NCI-H187 (cell line): ENCODE measurements at places on chromosomes 2 and 18.

DNA sequence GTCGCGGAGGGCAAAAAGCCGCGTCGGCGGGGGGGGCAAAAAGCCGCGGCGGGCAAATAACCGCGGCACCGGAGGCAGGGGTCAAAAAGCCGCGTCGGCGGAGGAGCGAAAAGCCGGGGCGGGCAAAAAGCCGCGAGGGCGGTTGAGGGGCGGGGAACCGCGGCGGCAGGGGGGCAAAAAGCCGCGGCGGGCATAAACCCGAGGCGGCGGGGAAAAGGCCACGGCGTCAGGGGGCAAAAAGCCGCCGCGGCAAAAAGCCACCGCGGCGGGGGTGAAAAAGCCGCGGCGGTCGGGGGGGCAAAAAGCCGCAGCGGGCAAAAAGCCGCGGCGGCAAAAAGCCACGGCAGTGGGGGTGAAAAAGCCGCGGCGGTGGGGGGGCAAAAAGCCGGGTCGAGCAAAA lies 598.0 kb upstream of the TEKT4 start:
- no peak for DNase-seq

GRCh38 chr18:11392292-11392691 lies 217.1 kb upstream of the SLC35G4 start:
- DNase-seq = no peak

DNA sequence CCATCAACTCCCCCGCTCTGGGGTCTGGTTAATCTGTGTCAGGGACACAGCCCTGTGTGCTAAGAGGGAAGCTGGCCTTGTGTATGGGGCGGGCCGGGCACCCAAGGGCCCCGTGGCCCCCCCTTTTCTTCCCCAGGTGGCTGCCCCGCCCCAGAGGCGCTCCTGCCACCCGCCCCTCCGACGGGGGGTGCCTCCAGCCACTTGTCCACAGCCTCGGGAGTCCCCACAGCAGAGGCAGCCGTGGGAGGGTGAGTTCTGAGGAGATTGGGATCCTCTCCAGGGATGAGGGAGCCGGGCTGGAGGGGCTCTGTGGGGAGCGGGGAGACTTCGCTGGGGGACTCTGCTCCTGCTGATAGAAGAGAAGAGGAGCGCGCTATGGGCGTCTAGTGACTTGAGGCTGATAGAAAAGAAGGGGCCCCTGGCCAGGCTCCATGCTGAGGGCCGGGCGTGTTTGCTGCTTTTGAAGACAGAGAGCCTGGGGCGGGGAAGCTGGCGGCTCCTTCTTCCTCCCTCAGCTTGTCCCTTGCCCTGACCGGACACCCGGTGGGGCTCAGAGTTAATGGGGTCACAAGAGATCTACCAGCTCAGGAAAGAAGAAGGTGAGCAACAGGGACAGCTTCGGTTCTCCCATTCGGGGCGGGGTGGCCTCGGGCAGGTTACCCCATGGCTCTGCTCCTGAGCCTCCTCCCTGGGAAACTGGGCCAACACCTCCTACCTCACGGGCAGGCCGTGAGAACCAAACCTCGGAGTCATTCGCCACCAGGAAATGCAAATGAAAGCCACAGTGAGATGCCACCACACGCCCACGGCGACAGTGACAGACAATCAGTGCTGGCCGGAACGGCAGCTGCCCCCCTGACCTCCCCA lies 89.4 kb upstream of the TAF1B start:
- no peak for DNase-seq

DNA sequence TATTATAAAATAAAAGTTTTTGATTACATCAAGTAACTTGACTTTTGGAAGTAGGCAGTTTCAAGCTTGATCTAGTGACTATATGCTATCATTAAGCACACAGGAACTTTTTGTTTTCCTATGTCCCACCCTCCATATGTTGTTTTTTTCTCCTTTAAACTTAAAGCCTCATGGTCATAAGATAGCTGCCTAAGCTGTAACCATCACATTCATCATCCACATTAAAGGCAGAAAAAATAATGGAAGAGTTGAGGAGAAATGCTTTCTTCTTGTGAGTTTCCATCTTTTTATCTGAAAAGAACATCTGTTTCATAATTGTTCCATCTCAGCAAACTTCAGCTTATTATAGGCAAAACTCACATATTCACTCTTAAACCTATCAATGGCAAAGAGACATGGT lies 630.4 kb downstream of the STK39 start:
- no peak for DNase-seq

DNA sequence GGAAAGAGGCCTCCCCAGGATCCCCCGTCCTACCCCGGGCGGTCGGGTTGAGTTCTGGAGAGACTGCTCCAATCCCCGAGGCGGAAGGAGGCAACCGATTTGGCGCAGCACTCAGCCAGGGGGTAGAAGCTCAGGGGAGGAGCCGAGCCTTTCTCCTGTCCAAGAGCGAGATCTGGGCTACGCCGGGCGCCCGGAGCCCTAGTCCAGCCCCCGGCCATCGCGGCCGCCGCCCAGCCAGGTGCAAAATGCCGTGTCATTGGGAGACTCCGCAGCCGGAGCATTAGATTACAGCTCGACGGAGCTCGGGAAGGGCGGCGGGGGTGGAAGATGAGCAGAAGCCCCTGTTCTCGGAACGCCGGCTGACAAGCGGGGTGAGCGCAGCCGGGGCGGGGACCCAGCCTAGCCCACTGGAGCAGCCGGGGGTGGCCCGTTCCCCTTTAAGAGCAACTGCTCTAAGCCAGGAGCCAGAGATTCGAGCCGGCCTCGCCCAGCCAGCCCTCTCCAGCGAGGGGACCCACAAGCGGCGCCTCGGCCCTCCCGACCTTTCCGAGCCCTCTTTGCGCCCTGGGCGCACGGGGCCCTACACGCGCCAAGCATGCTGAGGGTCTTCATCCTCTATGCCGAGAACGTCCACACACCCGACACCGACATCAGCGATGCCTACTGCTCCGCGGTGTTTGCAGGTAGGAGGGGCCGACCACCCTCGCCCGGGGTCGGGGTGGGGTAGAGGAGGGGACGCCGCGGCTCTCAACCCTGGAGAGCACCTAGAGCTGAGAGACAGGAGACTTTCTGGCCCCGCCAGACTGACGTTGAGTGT lies at the start of gene DYSF:
DYSF (plus strand) TSS at position 158 of the 817 bp plus-strand sequence.
- no peak for DNase-seq

DNA sequence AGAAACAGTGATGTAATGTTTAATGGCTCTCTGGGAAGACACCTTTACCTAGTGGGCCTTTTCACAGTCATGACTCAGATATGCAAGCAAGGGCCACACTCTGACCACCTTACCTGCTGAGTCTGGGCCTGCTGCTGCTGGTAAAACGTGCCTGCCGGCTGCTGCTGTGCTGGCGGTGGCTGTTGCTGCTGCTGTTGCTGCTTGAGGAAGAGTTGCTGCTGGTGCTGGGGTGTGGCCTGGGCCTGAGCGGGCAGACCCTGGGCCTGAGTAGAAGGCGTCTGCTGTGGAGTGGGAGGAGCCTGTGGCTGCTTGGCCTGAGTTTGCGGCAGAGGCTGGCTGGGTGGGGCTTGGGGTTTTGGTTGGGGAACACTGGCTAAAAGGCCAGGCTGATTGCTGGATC lies 81.6 kb upstream of the NFU1 start:
- DNase-seq = no peak

- DNase-seq = no peak
Measured at GRCh38 chr18:48536516-48536915, 2.3 kb upstream of the CTIF start.

DNA sequence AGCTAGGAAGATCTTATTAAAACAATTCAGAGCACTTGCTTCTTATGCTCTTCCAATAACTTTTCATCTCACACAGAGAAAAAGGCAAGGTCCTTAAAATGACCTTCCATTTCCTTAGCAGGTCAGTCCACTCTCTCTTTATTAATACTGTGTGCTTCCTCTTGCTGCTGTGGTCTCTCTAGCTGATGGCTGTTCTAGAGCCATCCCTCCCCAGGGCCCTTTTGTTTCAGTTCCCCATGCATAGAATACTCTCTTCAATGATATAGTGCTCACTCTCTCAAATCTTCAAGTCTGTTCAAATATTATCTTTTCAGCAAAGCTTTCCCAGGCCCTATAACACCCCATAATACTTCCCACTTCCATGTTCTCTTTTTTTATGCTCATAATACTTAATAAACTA lies 469.3 kb downstream of the METTL4 start:
- no peak for DNase-seq
